HS-27A (cell line): ENCODE measurements at places on chromosomes 1 and 21.
A peak's percentile ranks its signal among the peaks of the same experiment; 100 is the strongest.

- no peak for DNase-seq
These were observed 49.5 kb downstream of the DR1 start for GRCh38 chr1:93395195-93395594.

- DNase-seq = no peak
These were observed 25.1 kb downstream of the GRHL3 start for GRCh38 chr1:24344090-24344742.

DNA sequence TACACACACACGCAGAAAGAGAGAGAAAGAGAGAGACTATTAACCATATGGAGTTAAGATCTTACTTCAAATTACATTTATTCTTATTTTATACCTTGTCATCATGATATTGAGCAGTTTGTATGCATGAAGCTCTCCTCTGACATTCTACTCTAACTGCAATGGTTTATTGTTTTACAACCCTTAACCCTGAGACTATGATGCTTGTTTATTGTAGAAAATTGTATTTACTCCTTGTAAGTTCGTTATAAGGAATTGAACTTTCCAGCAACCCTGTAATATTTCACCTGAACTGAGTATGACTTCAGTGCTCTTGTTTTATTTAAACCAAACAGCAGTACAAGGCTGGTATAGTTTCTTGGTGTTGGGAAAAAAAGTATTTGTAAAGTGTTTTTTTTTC is 18.6 kb upstream of the PTPRF start:
- no peak for DNase-seq

- DNase-seq = no peak
These were observed at the start of gene C2CD4D for GRCh38 chr1:151839457-151840403. Gene C2CD4D, minus strand, starts transcription at chr1:151839820. Its CDS starts 831 bp downstream, at chr1:151838989.

DNA sequence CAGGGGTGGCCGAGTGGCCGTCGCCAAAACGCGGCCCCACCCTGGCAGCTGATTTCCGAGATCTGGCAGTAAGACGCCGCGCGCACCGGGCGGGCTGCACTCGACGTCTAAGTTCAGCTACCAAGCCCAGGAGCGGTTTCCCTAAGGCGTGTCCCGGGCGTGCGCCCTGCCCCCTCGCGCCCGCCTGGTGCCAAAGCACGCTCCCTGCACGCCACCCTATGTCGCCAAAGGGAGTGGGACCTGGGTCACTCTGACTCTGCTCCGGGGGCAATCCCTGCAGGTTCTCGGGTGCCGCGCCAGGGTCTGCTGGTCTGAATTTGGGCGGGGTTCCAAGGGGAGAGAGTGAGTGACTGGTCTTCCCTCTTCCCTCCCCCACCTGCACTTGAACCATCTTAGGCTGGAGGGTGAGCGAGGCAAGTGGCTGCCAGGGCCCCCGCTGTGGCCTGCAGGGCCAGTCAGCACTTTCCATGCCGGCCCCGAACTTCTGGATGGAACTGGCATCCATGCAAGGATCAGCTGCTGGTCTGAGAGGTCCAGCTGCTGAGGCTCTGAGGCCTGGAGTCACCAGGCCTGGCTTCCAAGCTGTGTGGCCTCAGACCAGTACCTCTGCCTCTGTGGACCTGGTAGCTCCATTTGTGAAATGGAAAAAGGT is at the start of gene LRRC38:
Gene LRRC38, minus strand, starts transcription at position 109 of the 652 bp plus-strand sequence. CDS start 410 bp downstream, outside the sequence.
- no peak for DNase-seq

DNA sequence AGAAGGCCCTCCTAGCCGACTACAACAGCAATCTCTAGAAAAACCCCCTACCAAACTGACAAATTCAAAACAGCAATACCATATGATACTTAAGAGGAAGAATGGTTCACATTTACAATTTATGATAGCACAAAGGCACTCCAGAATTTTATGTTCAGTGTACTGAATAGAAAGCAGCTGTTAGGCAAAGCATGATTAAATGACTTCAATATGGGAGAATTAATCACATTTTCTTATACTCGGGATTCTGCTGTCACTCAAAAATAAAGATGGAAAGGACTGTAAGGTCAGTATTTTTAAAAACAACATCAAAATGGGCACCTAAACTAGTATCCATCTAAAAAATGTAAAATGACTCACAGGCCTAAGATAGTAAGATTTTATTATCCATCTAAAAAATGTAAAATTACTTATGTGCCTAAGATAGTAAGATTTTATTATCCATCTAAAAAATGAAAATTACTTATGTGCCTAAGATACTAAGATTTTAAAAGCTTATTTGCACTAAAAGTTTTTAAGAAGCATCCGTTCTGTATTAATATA is 198.5 kb downstream of the SMYD3 start:
- no peak for DNase-seq

DNA sequence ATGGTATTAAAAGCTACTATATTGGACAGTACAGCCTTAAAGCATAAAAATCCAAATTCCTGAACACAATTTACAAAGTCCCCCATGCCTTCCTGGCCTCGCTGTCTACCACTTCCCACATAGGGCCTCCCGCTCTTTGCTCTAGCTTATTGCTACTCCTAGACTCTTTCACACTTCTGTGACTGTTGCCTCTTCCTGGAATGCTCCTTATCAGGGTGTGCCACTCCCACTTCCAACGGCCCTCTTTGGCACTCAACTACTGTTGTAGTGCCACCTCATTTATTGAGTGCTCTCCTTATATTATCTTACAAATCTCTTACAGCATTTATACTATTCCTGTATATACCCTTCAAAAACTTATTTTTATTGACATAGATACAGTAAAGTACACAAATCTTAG is 4.8 kb downstream of the SARS1 start:
- DNase-seq = no peak

DNA sequence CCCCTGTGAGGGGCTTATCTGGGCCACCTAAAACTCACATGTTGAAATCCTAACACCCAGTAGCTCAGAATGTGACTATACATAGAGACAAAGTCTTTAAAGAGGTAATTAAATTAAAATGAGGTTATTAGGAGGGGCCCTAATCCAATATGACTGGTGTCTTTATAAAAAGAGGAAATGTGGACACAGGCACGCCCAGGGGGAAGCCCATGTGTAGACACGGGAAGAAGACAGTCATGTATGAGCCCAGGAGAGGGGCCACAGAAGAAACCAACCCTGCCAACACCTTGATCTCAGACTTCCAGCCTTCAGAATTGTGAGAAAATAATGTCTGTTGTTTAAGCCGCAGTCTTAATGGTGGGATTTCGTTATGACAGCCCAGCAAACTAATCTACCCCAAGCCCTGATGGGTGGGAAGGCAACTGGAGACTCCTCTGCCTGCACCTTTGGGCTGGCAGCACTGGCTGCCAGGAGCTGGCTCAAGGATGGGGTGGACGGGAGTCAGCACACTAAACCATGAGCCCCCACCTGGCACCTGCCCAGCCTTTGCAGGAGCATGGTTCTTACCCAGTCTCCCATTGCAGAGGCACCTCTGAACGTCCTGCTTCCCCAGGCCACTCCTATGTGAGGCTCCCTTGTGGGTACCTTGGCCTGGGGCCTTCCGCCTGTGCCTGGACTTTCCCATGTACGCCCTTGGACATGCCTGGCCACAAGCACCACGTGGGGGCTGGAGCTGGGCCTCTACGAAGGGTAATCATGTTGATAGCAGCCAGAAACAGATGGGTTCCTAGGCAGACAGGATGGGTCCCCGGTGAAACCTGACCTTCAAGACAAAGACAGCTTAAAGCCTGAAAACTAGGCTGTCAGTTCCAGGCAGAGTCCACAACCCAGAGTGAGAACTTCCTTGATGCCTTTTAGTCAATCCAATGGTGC is 57.1 kb upstream of the DMRTB1 start:
- no peak for DNase-seq

- DNase-seq = no peak
These were observed 7.2 kb downstream of the C1orf115 start for GRCh38 chr1:220697326-220697725.

DNA sequence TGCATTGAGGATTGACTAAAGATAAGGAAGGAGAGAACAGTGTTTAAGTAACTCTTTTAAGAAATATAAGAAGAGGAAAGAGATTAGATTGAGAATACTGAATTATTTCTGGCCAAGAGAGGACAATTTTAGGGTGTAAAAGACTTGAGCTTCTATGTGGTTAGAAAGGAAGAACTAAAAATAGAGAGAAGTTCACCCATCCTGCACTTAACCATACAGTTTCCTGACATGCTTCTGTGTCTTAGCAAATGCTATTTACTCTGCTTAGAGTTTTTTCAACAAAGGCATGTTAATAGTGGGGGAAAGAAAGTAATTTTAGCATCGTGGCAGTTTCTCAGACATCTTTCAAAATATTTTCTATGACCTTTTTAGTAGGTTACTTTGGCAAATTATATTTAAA is 122.8 kb upstream of the GPR52 start:
- no peak for DNase-seq

- DNase-seq = no peak
These were observed 1.9 kb downstream of the C1orf198 start for GRCh38 chr1:230866171-230867070.

DNA sequence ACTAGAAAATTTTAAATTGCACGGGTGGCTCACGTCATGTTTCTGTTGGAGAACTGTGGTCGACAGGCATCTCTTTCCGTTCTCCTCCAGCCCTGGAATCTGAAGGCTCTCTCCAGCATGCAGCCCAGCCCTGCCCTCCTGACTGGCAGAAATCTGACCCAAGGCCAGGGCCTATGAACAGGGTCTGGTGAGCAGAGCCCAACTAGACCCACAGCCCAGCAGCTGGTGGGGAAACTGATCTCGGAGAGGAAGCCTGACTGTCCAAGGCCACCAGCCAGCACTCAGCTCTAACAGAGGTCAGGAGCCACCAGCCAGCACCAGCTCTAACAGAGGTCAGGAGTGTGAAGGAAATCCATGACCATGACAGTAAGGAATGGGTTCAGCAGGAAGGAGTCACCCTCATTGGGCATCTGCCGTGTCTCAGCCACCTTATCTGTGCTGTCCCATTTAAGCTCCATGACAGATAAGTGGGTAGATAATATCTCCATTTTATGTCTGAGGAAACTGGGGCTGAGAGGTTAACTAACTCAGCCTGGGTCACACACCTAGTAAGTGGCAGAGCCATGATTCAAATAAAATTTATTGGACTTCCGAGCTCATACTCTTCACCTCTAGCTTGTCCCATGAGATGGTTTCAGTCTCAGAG is 20.2 kb upstream of the PKP1 start:
- DNase-seq = no peak

DNA sequence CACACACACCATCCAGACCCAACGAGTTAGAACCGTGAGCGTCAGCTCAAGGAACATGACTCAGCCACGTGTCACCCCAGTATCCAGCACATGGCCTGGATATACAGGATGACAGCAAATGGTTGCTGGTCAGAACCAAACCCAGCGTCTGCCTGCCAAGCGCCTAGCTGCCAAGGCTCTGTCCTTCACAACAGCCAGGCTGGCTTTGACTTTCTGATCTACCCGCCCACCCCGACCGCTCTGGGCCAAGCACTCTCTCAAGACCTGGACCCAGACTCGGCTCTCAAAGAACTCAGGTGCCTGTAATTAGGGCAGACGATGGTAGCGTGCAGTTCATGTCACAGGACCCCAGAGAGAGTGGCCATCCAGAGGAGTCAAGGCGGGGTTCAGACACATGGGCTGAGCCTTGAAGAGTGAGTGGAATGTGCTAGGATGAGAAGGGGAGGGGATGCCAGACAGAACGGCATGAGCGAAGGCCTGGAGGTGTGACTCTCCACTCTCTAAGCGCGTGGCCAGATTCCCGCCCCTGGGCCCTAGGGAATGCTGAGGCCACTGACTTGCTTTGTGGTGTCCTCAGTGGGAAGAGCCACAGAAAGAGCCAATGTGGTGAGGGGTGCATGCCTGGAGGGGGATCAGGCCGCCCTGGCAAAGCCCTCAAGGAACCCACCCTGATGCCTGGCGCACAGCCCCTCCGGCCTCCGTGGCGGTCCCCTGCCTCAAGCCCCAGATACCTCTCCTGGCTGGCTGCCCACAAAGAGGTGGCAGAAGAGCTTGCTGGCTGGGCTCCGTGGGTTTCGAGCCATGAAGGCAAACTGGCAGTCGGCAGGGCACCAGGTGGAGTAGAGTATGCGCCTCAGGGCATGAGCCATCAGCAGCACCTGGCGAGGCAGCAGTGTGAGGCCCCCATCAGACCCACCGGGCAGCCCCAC is 7.0 kb downstream of the SH2D5 start:
- DNase-seq = peak; percentile 38

GRCh38 chr1:182829285-182829932 is 9.7 kb upstream of the DHX9 start:
- DNase-seq = no peak

- no peak for DNase-seq
These were observed 20.9 kb downstream of the NTMT2 start for GRCh38 chr1:170166518-170167180.

DNA sequence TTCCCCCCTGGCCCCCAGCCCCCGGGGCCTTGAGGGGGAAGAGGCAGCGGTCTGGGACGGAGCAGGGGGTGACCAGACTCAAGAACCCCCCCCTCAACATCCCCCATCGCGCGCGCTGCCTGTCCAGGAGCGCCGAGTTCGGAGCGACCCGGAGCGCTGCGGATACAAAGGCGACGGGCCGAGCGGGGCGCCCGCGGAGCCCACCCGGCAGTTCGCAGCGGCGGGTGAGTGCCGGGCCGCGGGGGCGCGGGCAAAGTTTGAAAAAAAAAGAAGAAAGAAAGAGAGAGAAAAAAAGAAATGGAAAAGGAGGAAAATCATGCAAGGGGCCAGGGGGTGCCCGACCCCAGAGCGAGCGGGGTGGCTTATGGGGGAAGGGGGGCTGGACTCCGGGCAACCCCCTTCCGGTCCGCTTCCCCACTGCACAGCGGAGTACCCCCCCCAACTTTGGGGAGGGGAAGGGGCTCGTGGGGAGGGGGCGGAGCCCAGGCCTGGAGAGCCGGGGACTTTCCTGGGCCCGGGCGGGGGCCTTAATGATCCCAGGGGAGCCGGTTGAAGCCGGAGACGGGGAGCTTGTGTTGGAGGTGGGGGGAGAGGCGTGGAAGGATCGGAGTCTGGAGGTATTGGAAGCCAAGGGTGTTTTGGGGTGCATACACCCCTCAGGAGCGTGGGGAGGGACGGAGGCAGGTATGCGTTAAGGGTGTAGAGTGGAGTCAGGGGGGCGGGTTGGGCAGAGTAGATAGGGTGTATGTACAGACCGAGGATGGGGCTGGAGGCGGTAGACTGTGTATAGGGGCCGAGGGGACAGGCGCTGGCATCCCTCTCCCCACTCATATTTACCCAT is 502 bp downstream of the VANGL2 start:
- DNase-seq = no peak

- no peak for DNase-seq
These were observed 16.1 kb downstream of the MAB21L3 start for GRCh38 chr1:116127123-116127847.

GRCh38 chr1:22437573-22437972 is 14.1 kb upstream of the ZBTB40 start:
- DNase-seq = no peak

DNA sequence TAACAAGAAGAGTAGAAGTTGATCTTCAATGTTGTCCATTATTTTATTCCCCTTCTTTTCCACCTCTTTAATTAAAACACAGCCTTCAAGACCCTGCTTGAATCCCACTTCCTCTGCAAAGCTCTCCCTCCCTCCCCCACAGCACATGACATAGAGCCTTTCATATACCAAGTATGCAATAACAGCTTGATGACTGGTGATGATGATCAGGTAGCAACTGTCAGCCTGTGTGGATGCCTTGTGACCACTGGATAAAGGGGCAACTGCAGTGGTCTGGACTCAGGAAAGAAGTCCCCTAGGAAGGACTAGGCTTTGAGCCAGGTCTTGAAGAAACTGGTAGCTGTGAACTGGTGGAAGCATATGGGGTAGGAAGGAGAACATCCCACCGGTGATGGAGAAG is 53.8 kb upstream of the PRDX6 start:
- DNase-seq = no peak
